ENCODE measurements at places on chromosomes 4 and X. TPM values are rescaled to one million over a fixed set of nuclear protein-coding genes. Genes with fewer than 3 reads are reported as not detected.

DNA sequence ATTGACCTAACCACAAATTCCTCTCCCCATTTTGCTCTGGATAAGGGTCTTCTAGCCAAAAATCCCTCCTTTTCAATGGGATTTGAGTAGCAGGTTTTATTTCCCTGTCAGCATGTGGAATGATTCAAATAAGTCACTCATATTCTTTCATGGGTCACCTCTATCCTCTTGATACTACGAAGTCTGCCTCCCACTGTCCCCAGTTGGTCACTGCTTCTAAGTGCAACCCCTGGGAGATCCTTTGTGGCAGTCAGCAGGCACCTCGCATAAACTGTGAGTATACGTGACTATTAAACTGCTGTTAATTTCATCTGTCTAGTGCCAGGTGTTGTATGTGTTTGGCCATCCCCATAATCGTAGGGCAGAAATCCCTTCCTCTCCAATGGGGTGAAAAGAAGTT is 1667.9 kb upstream of the PCDH7 start:
- H3K4me3 ChIP-seq, result no peak overlapping the region
- no peak overlapping the region for H3K27ac ChIP-seq
- no peaks in the 10 kb centered on the region for H3K27me3 ChIP-seq
- H3K4me1 ChIP-seq, result no peaks in the 10 kb centered on the region
- DNase-seq, result no peak
- H3K36me3 ChIP-seq, result no peaks in the 10 kb centered on the region

GRCh38 chrX:102957751-102958150 is 20.7 kb downstream of the RAB40AL start:
- no peak for DNase-seq
- H3K36me3 ChIP-seq, result no peaks in the 10 kb centered on the region
- H3K4me3 ChIP-seq, result no peak overlapping the region
- no peak overlapping the region for H3K27ac ChIP-seq

GRCh38 chrX:39767446-39767845 is 330.3 kb downstream of the BCOR start:
- peaks cover 20% of the 10 kb centered on the region for H3K4me1 ChIP-seq
- no peaks in the 10 kb centered on the region for H3K27me3 ChIP-seq
- no peak overlapping the region for H3K4me3 ChIP-seq
- no peaks in the 10 kb centered on the region for H3K36me3 ChIP-seq
- no peak overlapping the region for H3K27ac ChIP-seq

DNA sequence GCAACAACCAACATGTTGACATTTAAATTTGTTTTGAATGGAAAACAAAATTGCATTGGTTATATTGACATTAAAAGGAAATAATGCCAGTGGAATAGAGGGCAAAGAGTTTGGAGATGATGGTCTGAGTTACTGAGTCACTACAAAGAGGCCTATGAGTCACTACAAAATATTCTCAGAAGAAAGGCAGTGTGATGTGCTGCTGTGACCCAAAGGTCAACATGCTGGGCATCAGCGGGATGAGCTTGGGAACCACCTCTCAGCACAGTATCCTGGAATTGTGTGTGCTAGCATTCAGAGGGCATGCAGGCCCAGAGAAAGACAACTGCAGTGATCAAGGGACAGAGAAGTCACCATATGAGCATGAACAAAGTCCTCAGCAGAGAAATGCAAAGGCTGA is 2.8 kb downstream of the CMC4 start:
- no peaks in the 10 kb centered on the region for H3K36me3 ChIP-seq
- H3K27me3 ChIP-seq, result no peaks in the 10 kb centered on the region
- no peak overlapping the region for H3K27ac ChIP-seq
- peaks cover 21% of the 10 kb centered on the region for H3K4me1 ChIP-seq
- no peak for DNase-seq

GRCh38 chr4:125091101-125091500 is 223.7 kb upstream of the FAT4 start:
- H3K4me3 ChIP-seq, result no peak overlapping the region
- DNase-seq, result no peak
- H3K4me1 ChIP-seq, result no peaks in the 10 kb centered on the region
- no peaks in the 10 kb centered on the region for H3K36me3 ChIP-seq
- no peak overlapping the region for H3K27ac ChIP-seq

- no peaks in the 10 kb centered on the region for H3K36me3 ChIP-seq
- H3K27me3 ChIP-seq, result peaks cover 21% of the 10 kb centered on the region
- no peak for DNase-seq
- H3K4me1 ChIP-seq, result no peaks in the 10 kb centered on the region
- no peak overlapping the region for H3K27ac ChIP-seq
- H3K4me3 ChIP-seq, result no peak overlapping the region
Measured at GRCh38 chrX:151692825-151693224, 2.4 kb upstream of the PRRG3 start.

DNA sequence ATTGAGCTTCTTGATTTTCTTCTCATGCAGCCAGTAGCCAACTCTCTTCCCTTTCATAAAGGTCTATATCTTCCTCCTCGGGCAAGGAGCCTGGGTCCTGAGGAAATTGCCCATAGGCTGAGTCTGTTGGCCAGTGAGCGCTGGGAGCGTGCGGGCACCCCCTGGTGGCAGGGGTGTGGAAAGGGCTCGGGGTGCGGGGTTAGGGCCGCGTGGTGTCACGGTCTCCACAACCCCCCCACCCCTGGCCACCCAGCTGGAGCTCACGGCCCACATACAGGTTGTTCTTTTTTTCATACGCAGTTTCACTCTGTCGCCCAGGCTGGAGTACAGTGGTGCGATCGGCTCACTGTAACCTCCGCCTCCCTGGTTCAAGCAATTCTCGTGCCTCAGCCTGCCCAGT is 13.1 kb downstream of the RBM10 start:
- H3K27ac ChIP-seq, result no peak overlapping the region
- no peaks in the 10 kb centered on the region for H3K36me3 ChIP-seq
- H3K27me3 ChIP-seq, result no peaks in the 10 kb centered on the region

DNA sequence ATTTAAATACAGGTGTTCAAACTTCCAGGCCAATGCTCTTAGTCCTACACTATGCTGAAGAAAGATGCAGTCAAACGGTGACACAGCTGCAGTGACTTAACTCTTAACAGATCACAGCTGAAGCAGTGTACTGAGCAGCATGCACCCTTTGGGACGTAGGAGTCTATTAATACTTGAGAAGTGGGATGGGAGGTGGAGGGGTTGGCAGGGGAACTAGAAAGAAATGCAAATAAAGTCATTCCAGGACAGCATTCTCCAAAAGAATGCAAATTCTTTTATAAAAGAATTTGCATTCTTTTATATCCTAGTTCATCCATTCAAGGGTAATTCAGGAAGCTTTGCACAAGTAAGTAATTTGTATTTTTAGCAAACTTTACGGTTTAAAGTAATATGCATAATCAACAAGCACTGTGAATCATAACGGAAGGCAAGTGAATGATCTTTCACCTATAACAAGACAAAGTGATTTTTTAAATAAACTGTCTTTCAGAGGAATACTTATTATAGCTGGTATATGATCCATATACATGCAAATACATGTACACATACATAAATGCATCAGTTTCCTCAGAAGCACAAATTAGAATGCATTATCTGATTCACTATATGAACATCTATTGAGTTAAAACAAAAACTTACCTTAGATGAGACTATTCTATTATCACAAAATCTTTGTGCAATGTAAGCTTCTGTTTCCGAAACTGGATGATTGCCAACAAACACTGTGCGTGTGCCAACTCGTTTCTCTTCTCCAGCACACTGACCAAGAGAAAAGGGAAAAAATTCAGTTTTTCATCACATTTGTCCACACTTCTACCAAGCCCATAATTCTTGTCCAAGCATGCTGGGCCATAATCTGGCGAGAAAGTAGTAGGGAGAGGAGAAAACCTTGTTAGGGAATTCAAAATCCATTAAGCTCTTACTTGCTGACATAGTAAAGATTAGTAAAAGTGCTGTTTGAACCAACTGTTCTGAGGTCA is 106.5 kb downstream of the ATP11C start:
- H3K4me1 ChIP-seq, result peaks cover 2% of the 10 kb centered on the region
- H3K27me3 ChIP-seq, result no peaks in the 10 kb centered on the region
- H3K27ac ChIP-seq, result no peak overlapping the region
- DNase-seq, result no peak

GRCh38 chr4:69977582-69977981 is 12.1 kb upstream of the CSN2 start:
- no peak for DNase-seq
- no peak overlapping the region for H3K27ac ChIP-seq
- H3K36me3 ChIP-seq, result no peaks in the 10 kb centered on the region
- no peaks in the 10 kb centered on the region for H3K4me1 ChIP-seq
- no peak overlapping the region for H3K4me3 ChIP-seq

DNA sequence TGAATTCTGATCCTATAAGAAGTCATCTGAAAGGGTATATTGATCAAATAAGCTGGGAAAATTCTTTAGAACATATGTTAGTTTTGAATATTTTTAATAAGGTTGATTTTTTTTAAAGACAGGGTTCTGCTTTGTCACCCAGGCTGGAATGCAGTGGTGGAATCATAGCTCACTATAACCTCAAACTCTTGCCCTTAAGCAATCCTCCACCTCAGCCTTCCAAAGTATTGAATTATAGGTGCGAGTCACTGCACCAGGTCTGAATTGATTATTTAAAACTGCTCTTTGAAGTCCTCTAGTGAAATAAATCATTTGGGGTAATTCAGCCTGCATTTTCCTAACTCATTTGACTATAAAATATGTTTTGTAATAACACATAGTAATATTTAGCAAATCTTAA is 812.3 kb downstream of the PDHA2 start:
- no peaks in the 10 kb centered on the region for H3K27me3 ChIP-seq
- H3K27ac ChIP-seq, result no peak overlapping the region
- no peaks in the 10 kb centered on the region for H3K4me1 ChIP-seq
- H3K36me3 ChIP-seq, result no peaks in the 10 kb centered on the region
- H3K4me3 ChIP-seq, result no peak overlapping the region

- H3K36me3 ChIP-seq, result peaks cover 2% of the 10 kb centered on the region
- no peaks in the 10 kb centered on the region for H3K4me1 ChIP-seq
- peaks cover 29% of the 10 kb centered on the region for H3K27me3 ChIP-seq
- no peak overlapping the region for H3K4me3 ChIP-seq
- H3K27ac ChIP-seq, result no peak overlapping the region
Measured at GRCh38 chr4:153825691-153826090, 36.8 kb upstream of the SFRP2 start.

DNA sequence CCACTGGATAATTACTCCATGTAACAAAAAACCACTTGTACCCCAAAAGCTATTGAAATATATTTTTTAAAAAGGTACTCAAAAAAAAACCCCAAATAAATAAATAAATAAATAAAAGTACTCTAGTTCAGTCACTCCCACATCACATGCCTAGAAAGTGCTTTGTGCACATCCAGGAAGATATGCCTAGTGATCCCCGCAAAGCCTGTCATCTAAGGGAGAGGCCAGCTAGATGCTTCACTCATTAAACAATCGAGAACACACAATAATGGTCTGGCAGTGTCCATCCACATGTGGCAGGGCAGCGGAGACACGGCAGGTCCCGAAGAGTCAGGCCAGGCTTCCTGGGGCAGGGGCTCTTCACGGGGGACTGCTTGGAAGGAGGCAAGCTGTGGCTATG is 47.6 kb downstream of the RAB33B start:
- H3K27ac ChIP-seq, result no peak overlapping the region
- peaks cover 4% of the 10 kb centered on the region for H3K36me3 ChIP-seq
- H3K4me1 ChIP-seq, result peaks cover 3% of the 10 kb centered on the region
- DNase-seq, result no peak
- no peaks in the 10 kb centered on the region for H3K27me3 ChIP-seq

DNA sequence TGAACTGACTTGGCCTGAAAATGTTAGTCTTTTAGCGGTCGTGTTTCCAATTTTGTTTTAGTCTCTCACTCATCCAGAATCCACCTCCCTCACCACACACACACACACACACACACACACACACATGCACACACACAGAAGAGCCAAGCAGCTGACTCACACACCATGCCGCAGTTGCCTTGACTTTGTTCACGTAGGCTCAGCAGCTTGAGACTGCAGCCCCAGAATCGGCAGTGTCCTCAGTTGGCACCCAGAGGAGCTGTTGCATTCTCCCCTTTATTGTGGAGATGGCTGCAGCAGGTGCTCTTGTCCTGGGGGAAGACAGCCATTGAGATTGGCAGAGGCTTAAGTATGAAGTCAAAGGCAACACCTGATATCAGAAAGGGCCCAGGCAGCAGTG is 20.9 kb upstream of the XPNPEP2 start:
- no peak overlapping the region for H3K4me3 ChIP-seq
- H3K4me1 ChIP-seq, result peaks cover 18% of the 10 kb centered on the region
- H3K36me3 ChIP-seq, result no peaks in the 10 kb centered on the region
- DNase-seq, result no peak
- no peaks in the 10 kb centered on the region for H3K27me3 ChIP-seq
- H3K27ac ChIP-seq, result no peak overlapping the region

The XAGE1A gene
- not detected for total RNA-seq

The HSFX3 gene
- total RNA-seq, result not detected

The EXOC1 gene
- total RNA-seq, result 19.8 TPM

The PRDM8 gene
- total RNA-seq, result 10.2 TPM

The FRMD7 gene
- not detected for total RNA-seq

The MAGED4B gene
- 5.4 TPM for total RNA-seq
